LNCaP clone FGC (cell line): ENCODE measurements at places on chromosomes 12 and 14.

GRCh38 chr12:77751939-77752338 lies 78.8 kb upstream of the NAV3 start:
- peak; percentile 88 for DNase-seq

- DNase-seq, result no peak
Measured at GRCh38 chr12:879641-880040, 69.9 kb downstream of the RAD52 start.

DNA sequence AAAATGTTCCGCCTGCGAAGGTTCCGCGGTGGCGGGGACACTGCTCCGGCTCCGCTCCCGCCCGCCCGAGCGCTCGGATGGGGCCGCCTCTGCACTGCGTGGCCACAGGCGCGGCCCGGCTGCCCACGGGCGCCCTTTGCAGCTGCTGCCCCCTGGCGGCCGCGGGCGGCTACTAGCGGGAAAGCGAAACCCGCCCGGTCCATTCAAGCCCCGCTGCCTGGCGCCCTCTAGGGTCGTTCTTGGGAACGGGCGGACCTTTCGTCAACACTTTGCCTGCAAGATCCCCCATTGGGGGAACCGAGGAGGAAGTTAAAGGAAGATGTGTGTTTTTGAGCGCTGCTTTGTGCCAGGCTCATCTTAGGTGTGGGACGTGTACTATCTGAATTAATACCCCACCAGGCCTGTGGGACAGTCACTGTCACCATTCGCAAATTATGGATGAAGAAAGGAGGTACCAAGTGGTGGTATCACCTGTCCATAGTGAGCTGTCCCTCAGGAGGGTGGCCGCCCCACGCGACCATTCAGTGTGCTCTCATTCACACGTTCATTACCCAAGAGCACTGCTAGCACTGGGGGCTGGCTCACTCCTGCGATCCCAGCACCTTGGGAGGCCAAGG lies 19.4 kb downstream of the GPR132 start:
- peak; percentile 17 for DNase-seq

DNA sequence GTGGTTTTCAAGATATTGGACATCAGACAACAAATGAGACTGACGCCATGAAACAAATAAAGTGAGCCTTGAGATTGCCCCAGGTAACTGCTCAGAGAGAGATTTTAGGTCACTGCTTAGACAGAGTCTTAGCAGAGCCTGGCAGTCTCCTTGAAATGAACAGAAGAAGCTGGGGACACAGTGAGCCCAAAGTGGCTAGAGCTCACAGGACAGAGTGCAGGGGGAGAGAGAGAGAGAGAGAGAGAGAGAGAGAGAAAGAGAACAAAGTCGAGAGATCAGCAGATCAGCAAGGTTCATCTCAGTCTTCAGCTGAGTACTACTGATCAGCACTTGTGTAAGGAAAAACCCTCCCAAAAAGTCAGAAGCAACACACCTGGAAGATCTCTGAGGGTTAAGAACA lies 147.4 kb downstream of the RMST start:
- no peak for DNase-seq

- DNase-seq, result no peak
Measured at GRCh38 chr12:64729909-64730587, 29.2 kb downstream of the GNS start.

DNA sequence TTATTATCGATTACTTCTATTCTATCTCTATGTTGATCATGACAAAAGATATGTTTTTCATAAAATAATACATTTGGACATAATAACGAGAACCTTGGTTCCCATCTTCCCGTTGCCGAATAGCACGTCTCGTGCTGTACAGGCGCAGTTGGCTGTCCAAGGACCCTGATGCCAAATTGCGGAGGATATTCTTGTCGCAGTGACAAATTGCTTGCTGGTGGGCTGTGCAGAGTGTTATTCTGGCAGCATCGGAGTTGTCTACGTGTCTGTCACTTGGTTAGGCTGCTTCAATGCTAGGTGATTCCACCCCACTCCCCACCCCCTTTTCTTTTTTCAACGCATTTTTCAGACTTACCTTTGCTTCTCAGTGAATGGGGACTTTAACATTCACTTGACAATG lies 546.8 kb downstream of the PRKD1 start:
- DNase-seq, result no peak
